ENCODE measurements at places on chromosomes 3 and 15. TPM values are rescaled to one million over a fixed set of nuclear protein-coding genes. Genes with fewer than 3 reads are reported as not detected.

Gene ZNF280D
- total RNA-seq = 34.6 TPM

Gene NPRL2
- 18.0 TPM for total RNA-seq

Gene SI
- not detected for total RNA-seq

Gene MRPL47
- total RNA-seq = 39.0 TPM

Gene CD86
- not detected for total RNA-seq

Gene MUSTN1
- 1.1 TPM for total RNA-seq

Gene TUSC2
- 36.4 TPM for total RNA-seq

Gene SLC38A3
- total RNA-seq = 0.56 TPM

Gene CMC1
- 8.9 TPM for total RNA-seq

Gene DHFR2
- total RNA-seq = 1.9 TPM

Gene ADAMTS17
- 4.8 TPM for total RNA-seq

- H3K4me1 ChIP-seq = peaks cover 19% of the 10 kb centered on the region
- H3K27me3 ChIP-seq = peaks cover 11% of the 10 kb centered on the region
- peak; percentile 56 for DNase-seq
These were observed 14.7 kb downstream of the IDH2 start for GRCh38 chr15:90087454-90088154.

DNA sequence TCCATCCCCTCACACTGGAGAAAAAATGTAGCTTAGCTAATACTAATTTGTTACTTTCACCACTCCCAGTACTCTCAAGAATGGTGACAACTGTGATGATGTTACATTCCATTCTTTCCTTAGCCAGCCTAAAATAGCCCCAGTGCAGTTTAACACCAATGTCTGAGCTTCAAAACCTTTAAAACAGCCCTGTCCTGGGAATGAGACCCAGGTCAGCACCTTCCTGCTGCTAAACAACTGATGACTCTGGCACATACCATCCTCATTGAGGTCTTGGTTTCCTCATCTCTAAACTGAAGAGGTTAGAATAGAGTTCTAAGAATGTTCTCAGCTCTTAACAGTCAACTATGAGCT is 3.8 kb downstream of the SCAMP2 start:
- peaks cover 52% of the 10 kb centered on the region for H3K4me1 ChIP-seq
- DNase-seq = no peak
- H3K27me3 ChIP-seq = peaks cover 10% of the 10 kb centered on the region
- H3K4me3 ChIP-seq = no peak overlapping the region

DNA sequence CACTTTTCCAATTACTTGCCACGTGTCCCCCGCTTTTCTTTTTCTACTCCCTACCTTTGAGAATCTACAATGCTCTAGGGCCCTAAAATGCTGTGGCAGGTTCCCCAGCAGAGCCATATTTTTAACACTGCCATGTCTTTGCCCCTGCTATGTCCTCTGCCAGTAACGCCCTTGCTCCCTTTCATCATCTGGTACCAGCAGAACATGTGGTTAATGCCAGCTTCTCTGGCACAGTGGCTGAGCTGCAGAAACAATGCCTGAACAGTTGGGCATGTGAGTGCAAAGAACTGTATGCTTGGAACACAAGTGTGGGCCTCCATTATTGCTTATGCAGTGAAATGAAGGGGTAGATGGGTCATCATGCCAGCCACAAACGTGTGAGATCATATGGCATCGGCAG is 287.6 kb downstream of the NEK10 start:
- no peak overlapping the region for H3K4me3 ChIP-seq
- peaks cover 4% of the 10 kb centered on the region for H3K4me1 ChIP-seq
- no peaks in the 10 kb centered on the region for H3K36me3 ChIP-seq
- no peak overlapping the region for H3K27ac ChIP-seq
- no peaks in the 10 kb centered on the region for H3K27me3 ChIP-seq

DNA sequence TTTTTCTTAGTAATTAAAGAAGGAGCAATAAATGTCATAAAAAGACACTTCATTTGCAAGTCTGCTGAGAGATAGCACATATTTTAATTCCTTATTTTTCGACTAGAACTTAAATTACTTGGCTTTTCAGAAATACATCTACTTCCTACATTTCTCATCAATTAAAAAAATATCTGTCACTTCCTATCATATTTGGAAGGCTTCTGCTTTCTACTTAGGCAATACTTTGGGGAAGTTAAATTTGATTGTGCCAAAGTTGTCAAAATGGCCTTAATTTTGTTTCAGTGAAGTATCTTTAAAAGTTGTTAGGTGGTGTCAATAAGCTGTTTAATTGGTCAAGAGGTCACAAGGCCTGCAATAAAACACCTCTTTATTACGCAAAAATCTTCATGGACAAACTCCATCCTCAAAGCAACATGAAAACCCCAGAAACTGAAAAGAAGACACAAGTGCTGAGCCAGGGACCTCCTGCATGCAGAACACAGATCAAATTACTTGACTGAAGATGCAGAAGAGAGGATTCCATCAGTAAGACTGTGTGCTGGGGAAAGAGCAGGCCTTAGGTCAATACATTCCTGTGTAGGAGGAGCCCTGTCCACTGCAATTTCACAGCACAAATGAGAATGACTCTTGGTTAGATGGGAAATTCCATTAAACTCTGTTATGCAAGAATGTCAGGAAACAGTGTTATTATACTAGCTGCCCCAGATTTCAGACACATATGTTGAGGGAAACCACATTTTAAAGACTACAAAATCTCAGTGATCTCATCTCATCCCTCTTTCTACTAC is 48.0 kb upstream of the FSTL1 start:
- H3K36me3 ChIP-seq = peaks cover 8% of the 10 kb centered on the region
- DNase-seq = no peak
- no peak overlapping the region for H3K27ac ChIP-seq
- H3K27me3 ChIP-seq = no peaks in the 10 kb centered on the region

- H3K27ac ChIP-seq = peak within 1 kb of the TSS; percentile 96
- H3K4me1 ChIP-seq = peaks cover 32% of the 10 kb centered on the region
- H3K27me3 ChIP-seq = peaks cover 11% of the 10 kb centered on the region
- H3K4me3 ChIP-seq = peak within 1 kb of the TSS; percentile 100
- peaks cover 50% of the 10 kb centered on the region for H3K36me3 ChIP-seq
- no peak for DNase-seq
These were observed at the start of gene SERINC4 for GRCh38 chr15:43799945-43800285. SERINC4 (minus strand) TSS chr15:43800220; CDS start chr15:43799986, 234 bp downstream.

DNA sequence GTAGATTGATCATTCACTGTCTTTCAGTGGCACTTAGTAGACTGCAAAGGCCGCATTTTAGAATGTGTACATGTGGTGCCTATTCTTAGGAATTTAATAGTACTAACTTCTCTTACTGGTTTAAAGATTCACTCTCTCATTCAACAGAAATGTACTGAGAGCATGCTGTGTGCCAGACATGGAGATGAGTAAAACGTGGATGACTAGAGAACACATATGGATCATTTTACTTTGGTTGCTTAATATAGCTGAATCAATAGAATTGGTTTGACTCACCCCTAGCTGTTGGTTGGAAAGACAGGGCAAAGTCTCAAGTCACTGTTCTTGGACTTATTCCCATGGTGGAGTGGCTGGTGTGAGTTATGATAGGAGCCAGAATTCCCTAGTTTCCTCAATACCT is 109.1 kb upstream of the TNFAIP8L3 start:
- no peaks in the 10 kb centered on the region for H3K27me3 ChIP-seq
- no peaks in the 10 kb centered on the region for H3K4me1 ChIP-seq
- DNase-seq = no peak
- H3K27ac ChIP-seq = no peak overlapping the region

DNA sequence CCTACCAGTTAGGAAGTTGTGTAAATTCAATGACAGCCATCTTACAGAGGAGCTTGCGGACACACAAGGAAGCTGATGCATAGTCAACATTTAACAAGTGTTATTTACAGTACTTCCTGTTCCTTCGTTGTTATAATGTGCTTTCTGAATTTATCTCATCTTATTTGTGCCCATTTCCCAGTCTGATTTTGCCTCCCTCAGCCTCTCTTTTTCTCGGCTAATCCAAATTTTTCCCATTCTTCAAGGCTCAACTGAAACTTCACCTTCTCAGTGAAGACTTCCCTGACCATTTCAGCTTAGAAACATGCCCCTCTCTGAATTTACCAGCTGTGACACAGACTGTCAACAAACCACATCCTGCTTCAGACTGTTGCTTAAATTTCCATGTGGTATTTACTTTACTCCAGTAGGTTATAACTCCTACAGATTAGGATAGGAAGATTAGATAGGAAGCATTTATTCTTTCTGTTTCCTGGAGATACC is 55.7 kb upstream of the CP start:
- H3K27ac ChIP-seq = peak overlapping the region; percentile 96
- no peaks in the 10 kb centered on the region for H3K36me3 ChIP-seq
- no peak for DNase-seq
- peaks cover 65% of the 10 kb centered on the region for H3K4me1 ChIP-seq
- no peak overlapping the region for H3K4me3 ChIP-seq

DNA sequence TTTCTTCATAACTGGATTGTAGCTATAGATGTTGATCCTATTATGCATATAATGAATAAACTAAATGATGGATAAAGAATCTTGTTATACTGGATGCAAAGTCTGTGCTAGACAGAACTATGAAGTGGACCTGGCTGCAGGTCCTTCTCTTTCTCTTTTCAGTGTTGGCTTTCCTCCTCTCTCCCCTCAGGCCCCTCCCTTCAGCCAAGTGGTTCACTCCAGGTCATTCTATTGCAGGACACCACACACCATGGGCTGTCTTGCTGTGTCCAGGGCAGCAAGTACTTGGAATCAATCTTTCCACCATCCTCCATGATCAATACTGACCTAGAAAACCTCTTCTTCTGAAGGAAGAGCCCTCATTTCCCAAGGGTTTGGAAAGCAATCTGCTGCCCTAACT is 20.3 kb downstream of the EIF4E3 start:
- peaks cover 2% of the 10 kb centered on the region for H3K4me1 ChIP-seq
- H3K36me3 ChIP-seq = no peaks in the 10 kb centered on the region
- no peak for DNase-seq

GRCh38 chr15:27042230-27042629 is 71.2 kb downstream of the GABRG3 start:
- peaks cover 18% of the 10 kb centered on the region for H3K4me1 ChIP-seq
- DNase-seq = no peak
- H3K27ac ChIP-seq = no peak overlapping the region
- no peak overlapping the region for H3K4me3 ChIP-seq
- no peaks in the 10 kb centered on the region for H3K36me3 ChIP-seq
- peaks cover 10% of the 10 kb centered on the region for H3K27me3 ChIP-seq

- no peaks in the 10 kb centered on the region for H3K27me3 ChIP-seq
- no peak overlapping the region for H3K27ac ChIP-seq
- H3K4me3 ChIP-seq = no peak overlapping the region
- H3K36me3 ChIP-seq = no peaks in the 10 kb centered on the region
- H3K4me1 ChIP-seq = peaks cover 16% of the 10 kb centered on the region
- no peak for DNase-seq
These were observed 12.3 kb upstream of the CD200 start for GRCh38 chr3:112320691-112321090.

GRCh38 chr15:92288755-92289154 is 104.9 kb upstream of the ST8SIA2 start:
- no peak overlapping the region for H3K4me3 ChIP-seq
- H3K27me3 ChIP-seq = no peaks in the 10 kb centered on the region
- H3K36me3 ChIP-seq = no peaks in the 10 kb centered on the region
- DNase-seq = no peak
- H3K27ac ChIP-seq = no peak overlapping the region

DNA sequence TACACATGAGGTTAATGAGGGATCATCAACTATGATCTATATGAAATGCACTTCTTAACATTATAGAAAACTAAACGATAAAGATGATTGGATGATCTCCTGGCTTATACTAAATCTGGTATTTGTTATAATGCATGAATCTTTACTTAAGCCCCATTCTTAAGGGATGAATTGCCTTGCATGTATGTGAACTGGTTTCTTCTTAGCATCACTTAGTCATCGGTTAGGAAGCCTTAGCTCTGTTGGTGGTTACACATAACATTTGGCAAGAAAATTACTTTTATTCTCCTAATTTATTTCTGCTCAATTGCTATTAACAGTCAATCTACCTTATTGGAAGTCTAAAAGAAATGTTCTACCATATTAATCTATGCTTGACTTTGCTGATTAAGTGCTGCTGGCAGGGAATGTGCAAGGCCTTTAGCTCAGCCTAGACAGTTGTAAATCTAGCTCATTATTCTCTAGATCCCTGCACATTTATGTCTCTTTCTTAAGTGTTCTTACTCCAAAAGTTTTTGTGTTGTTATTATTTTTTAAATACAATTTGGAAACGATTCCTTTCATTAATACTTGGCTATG is 356.0 kb downstream of the ZPLD1 start:
- H3K36me3 ChIP-seq = no peaks in the 10 kb centered on the region
- H3K4me3 ChIP-seq = no peak overlapping the region
- H3K27ac ChIP-seq = no peak overlapping the region

- H3K4me3 ChIP-seq = no peak overlapping the region
- no peak for DNase-seq
- H3K27ac ChIP-seq = no peak overlapping the region
- peaks cover 13% of the 10 kb centered on the region for H3K4me1 ChIP-seq
- no peaks in the 10 kb centered on the region for H3K36me3 ChIP-seq
- peaks cover 2% of the 10 kb centered on the region for H3K27me3 ChIP-seq
These were observed 340.9 kb upstream of the TBL1XR1 start for GRCh38 chr3:177538048-177538749.

- H3K36me3 ChIP-seq = peaks cover 5% of the 10 kb centered on the region
- peaks cover 3% of the 10 kb centered on the region for H3K4me1 ChIP-seq
- peaks cover 1% of the 10 kb centered on the region for H3K27me3 ChIP-seq
- no peak for DNase-seq
- H3K4me3 ChIP-seq = no peak overlapping the region
These were observed 36.3 kb downstream of the MBNL1 start for GRCh38 chr3:152305075-152305474.

DNA sequence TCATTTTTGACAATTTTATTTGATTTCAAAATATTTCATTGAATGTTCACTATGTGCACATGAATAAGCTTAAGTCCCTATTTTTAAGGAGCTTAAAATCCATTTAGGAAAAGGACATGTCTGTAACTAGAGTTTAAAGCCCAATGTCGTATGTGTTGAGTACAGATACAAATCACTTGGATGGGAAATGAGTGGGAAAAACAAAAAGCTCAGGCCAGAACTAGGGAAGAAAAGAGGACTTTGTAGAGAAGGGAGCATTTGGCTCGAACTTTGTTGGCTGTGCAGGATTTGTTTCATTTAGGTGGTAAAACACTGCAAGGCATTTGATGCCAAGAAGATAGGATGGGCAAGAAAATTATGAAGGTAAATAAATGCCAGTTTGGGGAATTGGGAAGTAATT is 653.1 kb upstream of the KCNMB2 start:
- H3K36me3 ChIP-seq = no peaks in the 10 kb centered on the region
- H3K4me1 ChIP-seq = peaks cover 24% of the 10 kb centered on the region
- no peak for DNase-seq
- no peak overlapping the region for H3K4me3 ChIP-seq
- H3K27ac ChIP-seq = no peak overlapping the region
- peaks cover 2% of the 10 kb centered on the region for H3K27me3 ChIP-seq

GRCh38 chr15:96360581-96361308 is 30.2 kb downstream of the NR2F2 start:
- H3K27me3 ChIP-seq = peaks cover 34% of the 10 kb centered on the region
- DNase-seq = no peak
- peaks cover 24% of the 10 kb centered on the region for H3K4me1 ChIP-seq
- peak overlapping the region; percentile 60 for H3K4me3 ChIP-seq

DNA sequence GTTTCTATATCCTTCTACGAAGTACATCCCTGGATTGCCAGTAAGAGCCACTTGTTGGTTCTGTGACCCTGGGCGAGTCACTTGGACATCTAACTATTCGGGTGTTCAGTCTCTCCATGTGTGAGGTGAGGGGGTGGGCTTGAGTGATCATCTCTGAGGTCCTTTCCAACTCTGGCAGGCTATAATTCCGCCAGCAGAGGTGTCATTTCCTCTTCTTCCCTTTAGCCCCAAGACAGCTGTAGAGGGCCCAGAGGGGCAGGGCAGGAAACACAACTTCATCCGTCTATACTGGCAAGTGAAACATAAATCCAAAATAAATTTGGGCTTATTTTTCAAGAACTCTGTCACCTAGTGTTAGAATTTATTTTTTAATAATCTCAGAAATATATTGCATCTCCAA is 38.1 kb downstream of the C2CD4A start:
- no peaks in the 10 kb centered on the region for H3K27me3 ChIP-seq
- H3K27ac ChIP-seq = no peak overlapping the region
- H3K36me3 ChIP-seq = no peaks in the 10 kb centered on the region
- peaks cover 20% of the 10 kb centered on the region for H3K4me1 ChIP-seq

All from endothelial cell (in vitro differentiated cells).